ENCODE measurements at places on chromosomes 5 and 9.

DNA sequence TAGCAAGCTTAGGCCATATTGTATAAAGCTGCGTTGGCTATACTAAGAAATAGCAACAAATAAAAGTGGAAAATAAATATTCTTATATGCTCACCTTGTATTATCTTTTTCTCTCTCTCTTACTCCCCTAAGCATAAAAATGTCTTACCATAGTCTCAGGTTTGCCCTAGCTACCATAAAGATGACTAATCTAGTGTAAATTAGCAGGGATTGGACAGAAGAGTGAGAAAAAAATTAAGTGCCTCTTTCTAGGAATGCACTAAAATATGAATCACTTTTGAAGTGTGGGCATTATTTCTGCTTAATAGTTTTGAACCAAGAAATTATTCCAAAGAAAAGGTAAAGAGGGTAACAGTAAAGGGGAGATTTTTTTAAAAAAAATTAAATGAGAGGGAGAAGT is 201.3 kb downstream of the HINT1 start:
- DNase-seq, result no peak

- DNase-seq, result no peak
Observed at GRCh38 chr5:60888359-60889061, 44.4 kb upstream of the ELOVL7 start.

DNA sequence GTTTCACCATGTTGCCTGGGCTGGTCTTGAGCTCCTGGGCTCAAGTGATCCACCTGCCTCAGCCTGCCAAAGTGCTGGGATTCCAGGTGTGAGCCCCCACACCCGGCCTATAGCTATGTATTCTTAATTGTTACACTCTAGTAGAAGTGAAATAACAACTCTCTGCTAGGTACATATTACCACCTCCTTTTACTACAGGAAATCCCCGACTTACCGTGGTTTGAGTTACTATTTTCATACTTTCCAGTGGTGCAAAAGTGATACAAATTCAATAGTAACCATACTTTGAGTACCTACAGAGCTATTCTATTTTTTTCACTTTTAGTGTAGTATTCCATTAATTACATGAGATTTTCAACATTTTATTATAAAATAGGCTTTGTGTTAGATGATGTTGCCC is 719 bp downstream of the ARL14EPL start:
- DNase-seq, result no peak

DNA sequence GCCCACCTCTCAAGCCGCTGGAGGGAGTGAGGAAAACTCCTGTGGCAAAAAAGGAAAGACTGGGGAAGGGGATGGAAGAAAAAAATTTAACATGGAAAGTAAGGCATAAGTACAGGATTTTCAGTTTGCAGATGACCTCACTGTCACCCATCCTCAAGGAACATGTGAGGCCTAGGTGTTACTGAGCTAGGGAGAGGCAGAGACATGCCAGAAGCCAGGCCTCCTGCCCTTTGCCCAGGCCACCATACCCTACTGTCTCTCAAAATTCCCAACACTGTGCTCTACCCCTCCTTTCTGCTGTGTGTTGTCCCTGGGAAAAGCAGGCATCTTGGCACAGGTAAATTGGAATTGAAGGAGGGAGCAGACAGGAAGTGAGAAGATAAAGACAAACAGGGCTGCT is 4.4 kb upstream of the MGAT1 start:
- no peak for DNase-seq

- no peak for DNase-seq
Observed at GRCh38 chr5:142872795-142873194, 102.6 kb downstream of the ARHGAP26 start.

DNA sequence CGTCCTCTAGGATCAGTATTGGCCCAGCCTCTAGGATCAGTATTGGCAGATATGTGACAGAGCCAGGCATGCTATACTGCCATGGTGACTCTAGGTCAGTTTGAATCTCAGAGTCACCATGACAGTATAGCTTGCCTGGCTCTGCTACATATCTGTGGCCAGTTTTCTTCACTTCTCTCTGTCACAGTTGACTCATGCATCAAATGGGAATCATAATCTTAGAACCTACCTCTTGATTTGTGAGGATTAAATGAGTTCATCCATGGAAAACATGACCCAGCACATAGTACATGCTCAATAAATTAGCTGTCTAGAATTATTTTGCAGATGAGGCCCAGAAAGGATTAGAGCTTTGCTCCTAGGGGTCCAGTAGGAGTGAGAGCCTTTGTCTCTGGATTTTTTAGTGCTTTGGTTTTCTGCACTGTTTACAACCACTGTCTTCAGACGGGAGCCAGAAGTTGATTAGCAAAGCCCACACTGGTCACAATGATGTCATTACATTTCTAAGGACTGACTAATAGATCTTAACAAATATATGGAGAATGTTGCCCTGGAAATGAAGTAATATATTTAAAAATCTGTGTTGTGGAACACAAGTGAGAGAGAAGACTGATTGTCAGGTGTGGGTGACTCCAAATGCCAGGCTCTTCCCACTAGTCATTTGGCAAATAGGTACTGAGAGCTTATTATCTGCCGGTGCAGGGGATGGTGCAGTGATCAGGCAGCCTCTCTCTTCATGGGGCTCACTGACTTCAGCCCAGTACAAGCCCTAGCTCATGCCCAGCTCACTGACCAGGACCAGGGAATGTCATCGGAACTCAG is 76.0 kb downstream of the COL15A1 start:
- no peak for DNase-seq

DNA sequence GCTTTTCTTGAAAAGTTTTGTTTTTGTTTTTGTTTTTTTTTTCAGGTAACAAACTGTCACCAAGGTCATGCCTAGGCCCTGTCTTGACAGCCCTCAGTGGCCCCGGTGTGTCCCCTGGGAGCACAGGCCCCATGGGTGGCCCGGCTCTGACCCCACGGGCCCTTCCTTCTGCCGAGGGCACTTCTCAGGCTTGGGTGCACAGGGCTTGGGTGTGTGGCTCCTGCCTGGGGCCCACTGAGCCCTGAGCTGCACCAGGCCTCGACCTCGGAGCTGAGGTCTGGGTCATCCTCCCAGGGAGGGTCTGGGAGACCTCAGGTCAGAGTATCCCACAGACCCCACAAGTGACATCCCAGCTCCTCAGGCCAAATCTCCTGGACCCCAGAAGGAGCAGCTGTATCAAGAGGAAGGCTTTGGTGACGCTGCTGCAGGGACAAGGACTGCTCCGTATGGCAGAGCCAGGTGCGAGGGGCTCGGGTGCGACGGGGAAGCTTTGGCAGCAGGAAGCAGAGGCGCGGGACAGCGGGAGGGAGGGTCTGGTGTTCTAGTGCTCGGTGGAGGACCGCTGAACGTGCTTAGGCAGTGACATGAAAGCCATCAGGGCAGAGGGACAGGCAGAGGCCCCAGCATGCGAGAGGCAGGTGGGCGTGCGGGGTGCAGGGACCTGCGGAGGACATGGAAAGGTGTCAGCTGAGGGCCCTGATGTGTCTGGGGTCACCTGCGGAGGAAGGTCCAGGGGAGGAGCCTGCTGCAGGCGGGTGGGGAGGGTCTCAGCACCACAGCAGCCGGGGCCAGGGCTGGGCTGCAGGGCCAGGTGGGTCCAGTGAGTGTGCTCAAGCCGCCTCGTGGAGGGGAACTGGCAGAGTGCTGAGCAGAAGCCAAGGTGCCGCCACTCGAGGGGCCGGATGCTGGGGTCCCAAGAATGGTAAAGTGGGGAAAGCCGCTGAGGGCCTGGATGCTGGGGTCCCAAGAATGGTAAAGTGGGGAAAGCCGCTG is 18.4 kb upstream of the SLC9A3 start:
- no peak for DNase-seq

GRCh38 chr9:128906741-128907140 is 14.0 kb upstream of the PHYHD1 start:
- no peak for DNase-seq

DNA sequence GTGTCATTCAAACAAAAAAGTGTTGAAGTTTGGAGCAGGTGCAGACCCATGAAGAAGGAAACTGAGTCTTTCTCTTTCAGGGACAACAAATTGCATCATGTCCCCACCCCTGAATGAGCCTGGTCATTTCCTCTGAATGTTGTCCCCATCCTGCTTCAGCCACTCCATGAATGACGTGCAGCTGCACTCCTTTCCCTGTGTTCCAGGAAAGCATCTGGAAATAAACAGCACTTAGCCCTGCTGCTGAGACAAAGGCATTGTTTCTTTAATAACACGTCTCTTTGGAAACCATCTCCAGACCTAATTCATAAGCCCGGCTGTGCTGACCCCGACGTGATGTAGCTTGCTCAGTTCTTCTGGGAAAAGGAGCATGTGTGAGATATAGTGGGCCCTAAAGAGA is 682.3 kb downstream of the BRINP1 start:
- DNase-seq, result no peak

DNA sequence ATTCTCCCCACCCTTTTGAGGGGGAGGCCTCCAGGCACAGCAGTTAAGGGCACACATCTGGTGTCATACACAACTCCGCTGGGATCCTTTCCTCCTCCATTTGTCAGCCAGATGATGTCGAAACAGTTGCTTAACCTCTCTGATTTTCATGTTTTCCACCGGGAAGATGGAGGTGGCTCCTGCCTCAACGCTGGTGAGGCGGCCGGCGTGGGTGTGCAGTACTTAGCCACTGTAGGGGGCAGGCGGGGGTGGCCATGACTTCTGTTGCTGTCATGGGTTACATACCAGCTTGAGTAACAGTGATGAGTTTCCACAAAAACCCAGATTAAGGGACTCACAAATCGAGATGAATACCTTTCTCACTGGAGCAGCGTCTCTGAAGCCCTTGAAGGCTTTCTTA is 63.1 kb upstream of the EPB41L4B start:
- DNase-seq, result no peak

DNA sequence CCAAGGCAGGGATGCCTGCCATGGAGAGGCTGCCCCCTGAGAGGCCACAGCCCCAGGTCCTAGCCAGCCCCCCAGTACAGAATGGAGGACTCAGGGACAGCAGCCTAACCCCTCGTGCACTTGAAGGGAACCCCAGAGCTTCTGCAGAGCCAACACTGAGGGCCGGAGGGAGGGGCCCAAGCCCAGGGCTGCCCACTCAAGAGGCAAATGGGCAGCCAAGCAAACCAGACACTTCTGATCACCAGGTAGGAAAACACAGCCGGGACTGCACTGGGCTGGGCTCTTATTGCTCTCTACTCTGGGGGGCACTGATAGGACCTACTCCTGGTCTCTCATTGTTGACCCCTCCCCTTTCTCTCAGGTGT is 3.2 kb downstream of the RELL2 start:
- DNase-seq, result no peak

DNA sequence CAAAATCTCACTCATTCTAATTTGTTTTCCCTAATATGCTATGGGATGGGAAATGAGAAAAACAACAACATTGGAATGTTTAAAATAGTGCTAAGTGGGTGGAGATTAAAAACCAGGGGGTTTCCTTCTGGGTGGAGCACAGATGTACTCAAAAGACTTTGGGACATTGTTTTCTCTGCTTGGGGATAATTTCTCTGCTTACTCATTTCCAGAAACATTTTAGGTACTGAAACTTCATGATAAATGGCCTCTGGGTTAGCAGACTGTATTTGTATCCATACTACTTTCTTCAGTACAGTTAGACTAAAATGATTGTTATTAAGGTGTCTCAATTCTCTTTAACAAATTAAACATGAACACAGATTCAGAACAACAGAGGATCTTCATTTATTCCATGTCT is 17.4 kb downstream of the ELOVL7 start:
- no peak for DNase-seq

- no peak for DNase-seq
Observed at GRCh38 chr9:127055745-127056402, 66.6 kb downstream of the ANGPTL2 start.

DNA sequence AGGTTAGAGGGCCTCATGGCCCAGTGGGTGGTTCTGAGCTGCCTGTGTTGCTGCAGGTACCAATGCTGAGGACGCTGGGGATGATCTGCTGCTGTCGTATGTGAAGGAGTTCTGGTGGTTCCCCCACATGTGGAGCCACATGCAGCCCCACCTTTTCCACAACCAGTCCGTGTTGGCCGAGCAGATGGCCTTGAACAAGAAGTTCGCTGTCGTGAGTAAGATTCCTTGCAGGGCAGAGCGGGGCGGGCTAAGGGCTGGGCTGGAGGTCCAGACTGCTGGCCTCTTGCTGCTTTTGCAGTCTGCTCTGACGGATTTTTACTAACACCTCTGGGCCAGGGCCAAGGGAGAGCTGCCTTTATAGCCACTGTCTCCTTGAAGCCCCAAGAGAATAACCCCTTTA is 26.9 kb downstream of the NDST1 start:
- no peak for DNase-seq

DNA sequence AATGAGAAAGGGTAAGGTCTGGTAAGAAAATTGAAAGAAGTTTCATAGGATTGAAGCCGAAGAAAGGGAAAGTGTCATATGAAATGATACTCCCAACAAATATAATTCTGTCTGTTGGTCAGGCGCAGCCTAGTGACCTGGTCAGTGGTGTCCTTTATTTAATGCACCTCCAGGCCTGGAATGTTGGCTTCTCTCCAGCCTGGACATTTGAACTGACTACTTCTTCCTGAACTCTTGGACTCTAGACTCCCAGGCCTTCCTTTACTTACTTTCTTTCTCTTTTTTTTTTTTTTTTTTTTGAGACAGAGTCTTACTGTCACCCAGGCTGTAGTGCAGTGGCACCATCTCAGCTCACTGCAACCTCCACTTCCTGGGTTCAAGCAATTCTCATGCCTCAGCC is 1381.5 kb upstream of the WWC1 start:
- DNase-seq, result no peak

DNA sequence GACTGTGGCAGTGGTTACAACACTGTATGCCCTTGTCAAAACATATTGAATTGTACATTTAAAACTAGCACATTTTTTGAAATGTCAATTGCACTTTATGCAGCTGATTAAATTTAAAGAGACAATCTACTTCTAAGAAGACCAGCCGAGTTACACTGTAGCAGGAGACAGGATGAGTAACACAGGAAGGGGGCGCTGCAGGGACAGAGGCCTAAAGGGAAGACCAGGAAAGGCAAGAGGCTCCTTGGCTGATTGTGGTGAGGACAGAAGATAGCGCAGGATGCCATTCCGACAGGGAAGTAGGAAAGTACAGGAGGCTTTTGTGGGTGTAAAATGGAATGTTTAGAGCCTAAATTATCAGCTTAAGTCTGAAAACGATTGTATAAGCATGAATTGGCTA is 28.2 kb upstream of the PPP2R2B start:
- no peak for DNase-seq

Measured in GDM1 (cell line).